Lung (tissue), 17 donors: ENCODE measurements at places on chromosomes 5 and 9. TPM values are rescaled to one million over a fixed set of nuclear protein-coding genes. Genes with fewer than 3 reads are reported as not detected.

- peaks cover 9% of the 10 kb centered on the region for H3K36me3 ChIP-seq
- peaks cover 5% of the 10 kb centered on the region for H3K4me1 ChIP-seq
- no peaks in the 10 kb centered on the region for H3K27me3 ChIP-seq
- no peak overlapping the region for H3K27ac ChIP-seq
Measured at GRCh38 chr9:34250721-34251120, 71.9 kb downstream of the UBAP1 start.

Gene MOB3B
- 8.7 TPM for total RNA-seq

DNA sequence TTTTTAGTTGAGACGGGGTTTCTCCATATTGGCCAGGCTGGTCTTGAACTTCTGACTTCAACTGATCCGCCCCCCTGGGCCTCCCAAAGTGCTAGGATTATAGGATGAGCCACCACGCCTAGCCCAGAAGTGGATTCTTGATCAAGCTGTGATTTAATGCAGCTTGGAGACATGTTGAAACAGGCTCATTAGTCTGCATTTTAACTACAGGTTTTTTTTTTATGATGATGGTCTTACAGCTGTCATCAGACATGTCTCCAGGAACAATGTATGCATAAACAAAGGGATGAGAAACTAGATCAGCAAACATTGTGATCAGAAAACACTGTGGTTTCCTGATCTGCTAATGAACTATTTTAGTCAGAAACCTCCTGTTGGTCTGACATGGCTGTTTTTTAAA, 30.0 kb upstream of the PLPP1 start:
- no peaks in the 10 kb centered on the region for H3K36me3 ChIP-seq
- no peak overlapping the region for H3K4me3 ChIP-seq
- peak; percentile 74 for DNase-seq
- no peaks in the 10 kb centered on the region for H3K27me3 ChIP-seq
- no peak overlapping the region for H3K27ac ChIP-seq

GRCh38 chr9:71770170-71770569, 1.9 kb upstream of the CEMIP2 start:
- no peak for DNase-seq
- H3K4me1 ChIP-seq = peaks cover 7% of the 10 kb centered on the region
- H3K4me3 ChIP-seq = no peak overlapping the region
- H3K36me3 ChIP-seq = no peaks in the 10 kb centered on the region

Gene NPDC1
- total RNA-seq = 99.3 TPM

DNA sequence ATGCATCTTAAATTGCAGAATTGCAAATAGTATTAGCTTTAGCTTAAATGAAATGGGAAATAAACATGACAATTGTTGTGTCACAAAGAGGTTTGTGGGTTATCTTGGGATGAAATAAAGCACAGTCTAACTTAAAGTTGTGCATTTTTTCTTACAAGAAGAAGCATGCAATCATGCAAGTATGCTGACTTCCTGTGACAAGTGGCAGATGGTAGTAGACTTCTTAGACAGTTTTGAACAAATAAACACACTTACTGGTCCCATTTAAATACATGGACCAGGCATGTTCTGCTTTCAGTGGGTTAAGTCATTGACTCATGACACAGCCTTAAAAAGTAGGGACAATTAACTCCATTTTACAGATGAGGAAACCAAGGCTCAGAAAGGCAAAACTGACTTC, 15.9 kb upstream of the C5orf63 start:
- H3K36me3 ChIP-seq = no peaks in the 10 kb centered on the region
- H3K27me3 ChIP-seq = no peaks in the 10 kb centered on the region
- H3K27ac ChIP-seq = no peak overlapping the region
- no peak for DNase-seq

Gene VAV2
- total RNA-seq = 28.2 TPM

Gene LRRC19
- not detected for total RNA-seq

GRCh38 chr5:132179405-132179804, 48.2 kb downstream of the P4HA2 start:
- DNase-seq = no peak
- no peaks in the 10 kb centered on the region for H3K4me1 ChIP-seq
- H3K36me3 ChIP-seq = no peaks in the 10 kb centered on the region
- H3K27ac ChIP-seq = no peak overlapping the region
- no peaks in the 10 kb centered on the region for H3K27me3 ChIP-seq

Gene PTPRD
- 145 TPM for total RNA-seq

GRCh38 chr5:94402096-94402495, 216.3 kb downstream of the KIAA0825 start:
- DNase-seq = no peak
- no peak overlapping the region for H3K27ac ChIP-seq
- H3K4me1 ChIP-seq = no peaks in the 10 kb centered on the region

DNA sequence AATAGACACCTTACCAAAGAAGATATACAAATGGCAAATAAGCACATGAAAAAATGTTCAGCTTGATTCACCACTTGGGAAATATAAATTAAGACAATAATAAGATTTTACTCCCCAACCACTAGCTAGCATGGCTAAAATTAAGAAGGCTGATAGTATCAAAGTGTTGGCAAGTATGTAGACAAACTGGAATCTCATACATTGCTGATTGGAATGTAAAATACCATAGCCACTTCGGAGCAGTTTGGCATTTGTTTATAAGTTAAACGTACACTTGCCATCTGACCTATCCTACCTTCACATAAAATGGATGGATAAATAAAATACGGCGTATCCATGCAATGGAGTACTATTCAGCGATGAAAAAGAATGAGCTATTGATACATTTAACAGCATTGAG, 129.2 kb downstream of the ZNF462 start:
- no peak for DNase-seq
- H3K4me3 ChIP-seq = no peak overlapping the region
- H3K36me3 ChIP-seq = peaks cover 27% of the 10 kb centered on the region
- H3K4me1 ChIP-seq = no peaks in the 10 kb centered on the region

Gene FRRS1L
- 0.03 TPM for total RNA-seq

Gene PCDHB13
- total RNA-seq = 7.7 TPM
